ENCODE measurements at places on chromosomes 4 and X.
A peak's percentile ranks its signal among the peaks of the same experiment; 100 is the strongest.

DNA sequence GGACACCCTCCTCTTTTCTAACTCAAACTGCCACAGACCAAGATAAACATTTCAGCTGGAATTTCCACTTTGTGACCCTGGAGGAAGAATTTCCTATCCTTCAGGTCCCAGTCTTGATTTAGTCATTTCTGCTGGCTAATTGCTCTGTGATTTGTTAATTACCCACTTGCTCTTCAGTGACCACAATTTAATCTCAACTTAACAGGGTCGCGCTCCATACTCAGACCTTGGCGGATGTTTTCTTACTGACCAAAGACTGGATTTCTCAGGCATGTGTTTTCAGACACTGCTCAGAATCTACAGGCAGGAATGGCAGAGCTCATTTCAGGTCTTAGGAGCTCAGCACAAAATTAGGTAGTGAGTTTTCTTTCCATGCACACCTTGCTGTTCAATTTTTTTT is 188.9 kb downstream of the ASMT start:
- no peak for DNase-seq

- no peak for DNase-seq
Measured at GRCh38 chr4:114464726-114465272, 133.8 kb upstream of the UGT8 start.

- DNase-seq, result peak; percentile 28
Measured at GRCh38 chr4:158535130-158535614, 13.5 kb downstream of the RXFP1 start.

DNA sequence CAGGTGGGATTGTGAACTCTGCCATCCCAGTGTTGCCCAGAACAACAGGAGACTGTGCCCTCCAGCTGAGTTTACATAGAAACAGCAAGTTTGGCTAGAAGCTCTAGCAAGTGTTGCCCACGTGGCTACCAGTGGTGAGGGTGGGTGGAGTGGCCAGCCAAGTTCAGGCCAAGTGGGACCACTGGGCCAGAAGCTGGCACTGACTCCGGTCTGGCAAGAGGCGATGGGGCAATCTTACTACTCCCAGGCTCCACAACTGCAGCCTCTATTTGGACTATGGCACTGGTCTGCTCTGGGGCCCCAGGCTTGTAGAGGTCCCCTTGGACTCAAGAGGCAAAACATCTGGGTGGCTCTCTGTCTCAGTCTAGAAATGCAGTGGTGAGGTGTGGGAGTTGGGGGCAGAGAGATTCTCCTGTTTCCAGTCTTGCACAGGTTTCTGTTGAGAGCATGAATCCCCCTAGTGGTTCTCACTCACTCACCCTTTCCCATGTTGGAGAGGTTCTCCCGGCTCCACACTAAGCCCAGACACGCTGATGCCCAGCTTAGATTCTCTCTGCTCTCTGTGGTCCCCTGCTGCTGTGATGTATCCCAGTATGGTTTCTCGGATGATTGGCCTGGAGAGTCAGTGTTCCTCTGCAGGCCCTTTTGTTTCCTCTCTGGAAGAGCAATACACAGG is 615.3 kb downstream of the PDHA2 start:
- no peak for DNase-seq

DNA sequence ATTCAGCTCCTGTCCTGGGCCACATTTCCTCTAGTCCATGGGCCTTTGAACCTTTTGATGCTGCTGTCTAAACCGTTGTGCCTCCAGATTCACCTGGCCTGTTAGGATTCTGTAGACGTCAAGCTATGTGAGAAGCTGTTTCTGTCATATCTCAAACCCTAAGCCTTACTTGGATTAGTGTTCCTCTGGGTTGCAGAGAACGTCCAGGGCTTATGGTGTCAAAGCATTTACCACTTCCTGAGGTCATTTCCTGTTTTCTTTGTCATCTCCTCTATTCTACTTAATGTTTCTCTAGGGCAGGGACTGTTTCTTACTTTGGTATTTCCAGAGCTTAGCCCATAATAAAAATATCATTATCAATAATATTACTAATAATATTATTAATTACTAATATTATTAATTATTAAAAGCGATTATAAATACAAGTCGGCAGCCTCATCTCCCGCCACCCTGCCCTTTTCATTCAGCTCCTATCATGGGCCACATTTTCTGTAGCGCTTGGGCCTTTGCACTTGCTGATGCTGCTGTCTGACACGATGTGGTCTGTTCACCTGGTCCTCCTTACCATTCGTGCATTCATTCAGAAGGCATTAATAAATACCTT is 19.1 kb downstream of the PRIMPOL start:
- DNase-seq, result peak; percentile 58

GRCh38 chr4:82893942-82894341 is 3.0 kb upstream of the SEC31A start:
- DNase-seq, result no peak

DNA sequence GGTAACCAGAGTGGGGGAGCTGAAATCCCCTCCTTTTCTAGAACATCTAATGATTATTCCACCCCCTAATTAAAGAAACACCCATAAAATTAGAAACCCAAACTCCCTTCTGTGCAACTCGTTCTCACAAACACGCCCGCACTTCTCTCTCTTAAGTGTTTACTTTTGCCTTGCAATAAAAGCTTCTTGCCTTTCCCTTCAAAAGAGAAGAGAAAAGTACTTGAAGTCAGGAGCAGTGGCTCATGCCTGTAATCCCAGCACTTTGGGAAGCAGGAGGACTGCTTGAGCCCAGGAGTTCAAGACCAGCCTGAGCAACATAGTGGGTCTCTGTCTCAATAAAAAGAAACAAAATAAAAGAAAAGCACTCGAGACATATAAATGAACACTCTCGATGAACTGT is 3.6 kb upstream of the GPR173 start:
- DNase-seq, result no peak

GRCh38 chr4:185343726-185344581 is 51.8 kb downstream of the LRP2BP start:
- peak; percentile 45 for DNase-seq

GRCh38 chrX:140918398-140919038 is 83.9 kb upstream of the SPANXB1 start:
- peak; percentile 35 for DNase-seq

GRCh38 chr4:114879916-114880669 is 233.3 kb downstream of the NDST4 start:
- no peak for DNase-seq

GRCh38 chr4:76305971-76306881 is at the start of gene STBD1:
Gene STBD1 (plus strand): TSS chr4:76306733. CDS start chr4:76306770, 37 bp downstream.
- DNase-seq, result peak; percentile 36

- no peak for DNase-seq
Measured at GRCh38 chr4:110663738-110664444, 41.0 kb upstream of the PITX2 start.

- DNase-seq, result no peak
Measured at GRCh38 chrX:3639236-3639635, 74.2 kb downstream of the PRKX start.

DNA sequence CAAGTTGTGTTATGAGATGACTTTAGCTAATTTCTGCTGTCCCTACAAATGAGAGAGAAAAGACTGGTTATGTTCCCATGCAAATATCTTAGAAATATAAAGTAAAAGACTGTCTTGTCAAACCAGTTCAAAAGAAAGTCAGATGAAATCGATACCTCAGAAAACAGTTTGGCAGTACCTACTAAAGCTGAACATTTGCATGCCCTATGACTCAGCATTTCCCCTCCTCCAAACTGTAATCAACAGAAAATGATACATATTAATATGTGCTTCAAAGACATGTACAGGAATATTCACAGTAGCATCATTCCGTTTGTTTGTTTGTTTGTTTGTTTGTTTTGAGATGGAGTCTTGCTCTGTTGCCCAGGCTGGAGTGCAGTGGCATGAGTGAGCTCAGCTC is 90.3 kb downstream of the ARX start:
- DNase-seq, result peak; percentile 8

GRCh38 chr4:80007745-80008149 is 65.3 kb downstream of the ANTXR2 start:
- peak; percentile 56 for DNase-seq

DNA sequence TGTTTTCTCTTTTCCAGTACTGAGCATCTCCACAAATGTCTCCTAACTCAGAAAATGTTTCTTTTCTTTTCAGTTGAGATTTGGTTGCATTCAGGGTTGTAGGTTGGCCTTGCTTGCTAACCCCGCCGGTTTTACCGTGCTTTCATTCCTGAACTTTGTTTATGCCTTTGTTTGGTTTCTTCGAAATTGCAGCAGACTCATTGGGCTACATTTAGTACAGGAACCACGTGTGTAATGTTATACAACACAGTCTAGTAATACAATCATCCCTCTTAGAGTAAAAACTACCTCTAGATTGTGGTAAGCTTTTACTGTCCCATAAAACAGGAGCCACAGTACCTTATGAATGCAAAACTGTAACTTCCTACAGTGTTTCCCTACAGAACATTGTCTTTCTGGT is 57.9 kb downstream of the CCKAR start:
- no peak for DNase-seq

GRCh38 chr4:73507541-73507940 is 26.0 kb downstream of the AFM start:
- DNase-seq, result no peak

DNA sequence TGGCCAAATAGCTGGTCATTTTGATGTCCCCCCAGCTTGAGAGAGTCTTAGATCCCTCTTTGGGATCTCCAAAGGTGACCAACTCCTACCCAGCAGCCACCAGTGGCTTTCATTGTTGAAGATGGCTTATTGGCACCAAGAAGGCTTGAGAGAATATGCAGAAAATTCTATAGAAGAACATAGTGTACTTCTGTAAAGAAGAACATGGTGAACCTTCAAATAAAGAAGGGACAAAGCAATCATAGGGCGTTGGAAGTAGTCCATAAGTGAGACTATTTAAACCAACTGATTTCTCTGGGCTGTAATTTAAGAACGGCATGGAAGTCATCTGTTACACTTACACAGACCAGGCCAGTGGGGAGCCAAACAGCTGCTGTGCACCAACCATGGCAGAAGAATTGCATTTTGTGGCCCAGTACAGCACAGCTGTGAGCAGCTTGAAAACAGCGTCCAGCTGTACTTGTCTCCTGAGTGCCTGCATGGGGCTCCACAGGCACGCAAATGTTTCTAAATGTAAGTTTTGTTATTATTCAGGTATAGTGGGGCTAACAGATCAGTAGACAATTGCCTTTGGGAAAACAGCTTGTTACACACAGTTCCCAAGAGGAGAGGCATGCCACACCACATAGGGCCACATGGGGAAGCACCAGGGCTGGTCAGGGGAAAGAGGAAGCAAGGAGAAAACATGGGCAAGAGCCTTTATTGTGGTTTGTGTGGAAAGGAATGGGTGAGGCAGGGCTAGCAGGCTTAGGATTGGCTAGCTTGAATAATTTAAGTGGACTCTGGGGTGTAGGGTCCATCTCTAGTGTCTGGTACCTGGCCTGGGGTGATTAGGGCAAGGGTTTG is 125.0 kb downstream of the ARHGAP6 start:
- no peak for DNase-seq

GRCh38 chr4:118968813-118969212 is 80.2 kb downstream of the SYNPO2 start:
- no peak for DNase-seq

DNA sequence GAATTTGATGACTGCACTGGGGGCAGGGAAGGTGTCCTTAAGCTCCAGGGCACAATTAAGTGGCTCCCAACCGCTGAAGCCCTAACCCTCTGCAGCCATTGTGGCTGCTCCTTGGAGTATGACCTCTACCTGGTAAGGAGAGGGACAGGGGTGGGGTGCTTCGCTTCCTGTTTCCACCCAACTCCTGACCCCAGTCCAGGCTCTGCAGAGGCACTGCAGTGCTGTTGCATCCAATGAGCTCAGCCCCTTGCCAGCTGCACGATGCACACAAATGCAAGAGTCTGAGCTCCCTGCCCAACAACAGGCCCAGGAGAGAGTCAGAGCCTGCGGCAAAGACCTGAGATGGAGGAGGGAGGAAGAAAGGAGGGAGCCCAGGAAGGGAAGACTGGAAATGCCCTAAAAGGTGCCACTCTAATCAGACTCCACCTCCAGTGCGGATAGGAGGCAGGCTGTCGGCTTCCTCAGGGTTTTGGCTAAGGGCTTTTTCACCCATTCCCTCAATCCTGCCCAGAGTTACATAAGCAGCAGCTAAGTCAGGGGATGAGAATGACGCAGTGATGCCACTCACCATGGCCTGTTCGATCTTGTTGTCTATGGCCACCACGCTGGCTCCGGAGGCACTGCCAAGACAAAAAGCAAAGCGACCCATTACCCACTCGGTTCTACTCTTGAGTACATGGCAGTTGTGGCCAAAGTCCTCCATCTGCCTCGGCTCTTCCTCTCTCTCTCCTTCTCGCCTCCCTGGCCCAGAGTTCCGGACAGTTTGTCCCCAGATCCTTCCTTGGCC is 60.1 kb downstream of the TSC22D3 start:
- peak; percentile 19 for DNase-seq

GRCh38 chr4:159232465-159233106 is 129.7 kb downstream of the RAPGEF2 start:
- no peak for DNase-seq

DNA sequence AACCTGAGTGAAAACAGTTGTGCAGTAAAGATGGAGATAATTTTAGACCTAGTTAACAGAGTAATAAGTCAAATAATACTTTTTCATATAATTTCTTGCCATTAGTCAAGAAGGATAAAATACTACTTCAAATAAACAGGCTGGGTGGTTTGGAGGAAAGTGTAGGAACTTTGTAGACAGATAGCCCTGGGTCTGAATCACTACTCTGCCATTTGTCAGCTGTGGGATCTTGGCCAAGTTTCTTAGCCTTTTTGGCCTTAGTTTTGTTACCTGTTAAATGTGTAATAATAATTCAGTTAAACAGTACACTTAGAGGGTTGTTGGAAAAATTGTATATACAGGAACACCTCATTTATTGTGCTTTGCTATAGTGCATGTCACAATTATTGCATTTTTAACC is 163.7 kb downstream of the NPNT start:
- DNase-seq, result no peak

- no peak for DNase-seq
Measured at GRCh38 chrX:113954297-113954696, 629.6 kb upstream of the HTR2C start.

- no peak for DNase-seq
Measured at GRCh38 chr4:3302786-3303564, 10.2 kb downstream of the RGS12 start.

DNA sequence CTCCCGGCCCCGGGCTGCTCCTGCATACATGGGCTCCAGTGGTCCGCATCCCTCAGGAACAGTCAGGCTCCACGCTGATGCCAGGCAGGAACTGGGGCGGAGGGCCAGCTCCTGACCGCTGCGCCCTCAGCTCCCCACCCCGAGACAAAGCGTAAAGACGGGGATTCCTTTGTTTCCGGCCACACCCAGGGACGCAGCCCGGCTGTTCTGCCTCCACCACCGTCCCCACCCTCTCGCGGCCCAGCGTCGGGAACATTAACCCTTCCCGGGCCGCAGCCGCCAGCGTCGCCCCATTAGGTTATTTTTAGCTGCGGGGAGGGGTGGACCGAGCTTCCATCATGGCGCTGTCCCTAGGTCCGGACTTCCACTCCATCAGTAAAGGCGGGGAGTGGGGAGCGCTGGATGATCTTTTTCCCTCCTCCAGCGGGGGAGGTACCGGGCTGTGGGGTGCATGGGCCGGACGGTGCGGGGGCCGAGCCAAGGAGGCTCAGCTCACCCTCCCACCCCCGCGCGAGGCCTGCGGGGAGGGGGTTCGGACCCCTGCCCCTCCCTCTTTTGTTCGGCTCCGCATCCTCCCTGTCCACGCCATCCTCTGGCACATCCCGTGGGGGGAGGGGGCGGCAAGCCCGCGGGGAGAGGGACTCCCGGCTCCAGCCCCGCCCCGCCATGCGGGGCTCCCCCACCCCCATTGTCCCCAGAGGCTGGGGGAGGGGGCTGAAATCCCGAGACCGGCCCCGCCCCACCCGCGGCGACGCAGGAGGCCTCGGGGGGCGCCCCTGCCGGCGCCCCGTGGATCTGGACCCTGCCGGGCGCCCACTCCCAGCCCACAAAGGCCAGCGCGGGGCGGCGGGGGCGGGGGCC is 5.3 kb downstream of the CRMP1 start:
- DNase-seq, result no peak

GRCh38 chrX:85365370-85365995 is 14.0 kb downstream of the POF1B start:
- no peak for DNase-seq

Data from dermis blood vessel endothelial cell (primary cell).